Fibroblast of lung (primary cell): ENCODE measurements at places on chromosomes 13 and 19.

DNA sequence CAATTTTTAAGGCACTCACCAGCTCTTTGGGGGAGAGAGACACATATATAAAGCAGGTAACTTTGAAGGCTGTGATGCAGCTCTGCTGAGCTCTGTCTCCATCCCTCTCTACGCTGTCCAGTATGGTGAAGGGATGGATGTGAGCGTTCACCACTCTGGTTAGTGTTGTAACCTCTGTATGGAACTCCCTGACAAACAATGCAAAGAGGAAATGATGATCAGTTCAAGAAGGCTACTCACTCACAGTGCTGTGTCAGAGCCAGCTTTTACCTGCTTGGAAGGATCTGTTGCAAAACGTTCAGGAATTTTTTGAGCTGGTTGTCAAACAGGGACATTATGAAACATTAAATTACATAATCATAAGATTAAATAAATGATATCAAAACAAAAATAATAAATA, 90.8 kb upstream of the SLC10A2 start:
- no peak for DNase-seq

DNA sequence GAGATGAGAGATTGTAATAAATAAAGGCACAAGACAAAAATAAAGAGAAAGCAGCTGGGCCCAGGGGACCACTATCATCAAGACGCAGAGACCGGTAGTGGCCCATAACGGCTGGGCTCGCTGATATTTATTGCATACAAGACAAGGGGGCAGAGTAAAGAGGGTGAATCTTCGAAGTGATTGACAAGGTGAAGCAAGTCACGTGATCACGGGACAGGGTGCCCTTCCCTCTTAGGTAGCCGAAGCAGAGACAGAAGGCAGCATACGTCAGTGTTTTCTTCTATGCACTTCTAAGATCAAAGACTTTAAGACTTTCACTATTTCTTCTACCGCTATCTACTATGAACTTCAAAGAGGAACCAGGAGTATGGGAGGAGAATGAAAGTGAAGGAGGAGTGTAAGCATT, 4.6 kb upstream of the PRKCG start:
- DNase-seq: peak; percentile 22

GRCh38 chr19:13095393-13095784, 7.3 kb downstream of the LYL1 start:
- no peak for DNase-seq

- peak; percentile 14 for DNase-seq
Observed at GRCh38 chr13:25771641-25772478, 280.0 kb downstream of the SHISA2 start.

DNA sequence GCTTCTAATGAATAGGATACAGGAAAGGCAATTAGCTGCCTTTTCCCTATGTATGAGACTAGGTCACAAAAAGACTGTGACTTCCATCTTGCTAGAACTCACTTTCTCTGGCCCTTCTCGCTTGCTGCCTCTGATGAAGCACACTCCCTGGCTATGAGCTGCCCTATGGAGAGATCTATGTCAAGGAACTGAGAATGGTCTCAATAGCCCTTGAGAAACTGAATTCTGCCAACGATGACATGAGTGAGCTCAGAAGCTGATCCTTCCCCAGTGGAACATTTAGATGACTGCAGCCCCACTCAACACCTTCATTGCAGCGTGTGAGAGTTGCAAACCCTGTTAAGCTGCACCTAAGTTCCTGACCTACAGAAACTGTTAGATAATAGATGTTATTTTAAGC, 309.8 kb downstream of the COG6 start:
- DNase-seq: no peak

GRCh38 chr19:51125421-51126075, 842 bp downstream of the SIGLEC9 start:
- no peak for DNase-seq

DNA sequence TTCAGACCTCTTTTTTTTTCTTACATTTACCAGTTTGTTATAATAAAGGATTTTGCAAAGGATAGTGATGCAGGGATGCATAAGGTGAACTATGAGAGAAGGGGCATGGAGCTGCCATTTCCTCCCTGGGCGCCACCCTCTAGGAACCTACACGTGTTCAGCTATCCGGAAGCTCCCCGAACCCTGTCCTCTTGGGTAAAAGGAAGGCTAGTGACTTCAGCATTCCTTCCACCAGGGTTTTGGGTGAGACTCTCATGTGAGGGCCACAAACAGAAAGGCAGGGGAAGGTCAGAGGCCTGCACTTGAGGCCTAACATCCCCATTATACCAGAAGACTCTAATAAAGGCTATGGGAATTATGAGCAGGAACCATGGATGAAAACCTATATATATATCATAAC, 57.3 kb downstream of the IFT88 start:
- no peak for DNase-seq

DNA sequence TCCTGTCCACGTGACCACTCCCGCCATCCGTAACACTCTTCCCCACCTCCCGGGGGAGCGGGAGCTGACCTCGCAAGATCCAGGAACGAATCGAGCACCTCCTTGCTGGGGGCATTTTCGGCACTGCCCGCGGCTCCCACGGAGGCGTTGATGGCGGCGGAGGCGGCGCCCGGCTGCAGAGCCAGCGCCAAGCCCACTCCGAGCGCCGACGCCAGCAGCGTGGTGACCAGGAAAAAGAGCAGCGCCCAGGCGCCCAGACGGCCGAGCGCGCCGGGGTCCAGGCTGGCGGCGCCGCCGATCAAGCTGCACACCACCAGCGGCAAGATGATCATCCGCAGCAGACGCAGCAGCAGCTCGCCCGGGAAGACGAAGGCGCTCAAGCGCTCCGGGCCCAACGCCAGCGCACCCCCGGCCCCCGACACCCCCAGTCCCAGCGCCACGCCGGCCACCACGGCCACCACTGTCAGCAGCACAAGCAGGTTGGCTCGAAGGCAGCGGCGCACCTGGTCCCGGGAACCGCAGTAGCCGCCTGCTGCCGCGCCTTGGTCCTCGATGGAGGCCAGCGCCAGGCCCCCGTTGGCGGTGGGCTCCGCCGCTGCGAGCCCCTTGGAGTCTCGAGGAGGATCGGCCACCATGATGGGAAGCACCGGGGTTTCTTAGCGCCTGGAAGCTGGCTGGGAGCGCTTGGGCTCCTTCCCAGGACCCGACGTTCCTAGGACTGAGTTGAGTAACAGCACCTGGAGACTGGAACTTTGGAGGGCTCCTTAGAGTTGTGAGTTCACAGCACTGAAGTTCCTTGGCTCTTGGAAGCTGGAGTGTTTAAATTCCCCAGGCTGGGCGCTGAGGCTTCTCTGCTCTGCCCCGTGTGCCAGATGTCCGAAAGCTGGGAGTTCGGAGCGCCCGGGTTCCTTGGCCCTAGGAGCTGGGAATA, 798 bp downstream of the SLC1A5 start:
- DNase-seq: peak; percentile 74

- DNase-seq: peak; percentile 9
Observed at GRCh38 chr13:102192858-102193257, 209.0 kb downstream of the FGF14 start.

DNA sequence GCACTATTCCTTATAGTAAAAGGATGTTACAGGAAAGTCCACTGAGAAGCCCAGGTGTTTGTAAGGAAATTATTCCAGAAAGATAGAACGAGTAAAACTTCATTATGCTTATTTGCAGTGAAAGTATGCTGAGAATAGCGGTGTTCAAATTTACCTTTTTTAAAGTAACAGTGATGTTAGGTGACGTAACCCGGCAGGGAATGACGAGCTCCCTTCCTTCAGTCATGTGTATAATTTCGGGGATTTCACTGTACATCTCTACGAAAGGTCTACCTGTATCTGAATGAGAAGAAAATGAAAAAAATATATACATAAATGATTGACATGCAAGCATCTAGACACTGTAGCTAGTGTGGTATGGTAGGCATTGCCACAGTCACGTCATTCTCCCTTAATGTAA, 56.9 kb downstream of the FLT1 start:
- no peak for DNase-seq

- DNase-seq: no peak
Observed at GRCh38 chr19:6481541-6482342, at the start of gene DENND1C. Gene DENND1C, minus strand, starts transcription at chr19:6481787. Its CDS starts 92 bp downstream, at chr19:6481695.

DNA sequence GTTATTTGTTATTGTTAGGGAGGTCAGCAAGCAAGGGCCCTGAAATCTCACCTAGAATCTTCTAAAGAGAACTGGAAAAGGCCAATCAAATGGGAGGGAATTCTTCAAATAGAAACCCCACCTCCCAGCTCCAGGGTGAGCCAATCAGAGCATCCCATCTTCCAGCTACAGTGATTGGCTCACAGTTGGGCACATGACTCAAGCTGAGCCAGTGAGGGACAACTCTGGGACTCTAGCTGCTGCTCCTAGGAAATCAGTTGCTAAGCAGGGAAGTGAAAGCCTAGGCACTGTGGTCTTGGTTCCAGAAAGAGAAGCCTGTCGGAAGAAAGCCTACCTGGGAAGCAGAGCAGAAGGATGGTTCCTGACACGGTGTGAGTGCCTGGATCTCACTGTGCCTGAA, 13.4 kb downstream of the TM6SF2 start:
- peak; percentile 14 for DNase-seq

GRCh38 chr19:17303940-17304267, 679 bp upstream of the ABHD8 start:
- DNase-seq: no peak

DNA sequence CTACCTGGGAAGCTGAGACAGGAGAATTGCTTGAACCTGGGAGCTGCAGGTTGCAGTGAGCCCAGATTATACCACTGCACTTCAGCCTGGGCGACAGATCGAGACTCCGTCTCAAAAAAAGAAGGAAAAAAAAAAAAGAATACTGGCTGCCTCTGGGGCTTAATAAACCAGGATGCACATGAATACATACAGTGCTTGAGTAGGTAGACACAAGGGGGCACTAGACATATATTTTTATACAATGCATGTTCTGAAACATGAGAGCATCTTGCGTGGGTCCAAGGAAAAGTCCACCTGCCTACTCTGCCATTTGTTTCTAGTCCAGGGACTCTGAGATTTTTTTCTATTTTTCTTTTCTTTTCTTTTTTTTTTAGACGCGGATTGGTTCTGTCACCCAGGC, 31.2 kb downstream of the KEAP1 start:
- peak; percentile 56 for DNase-seq

GRCh38 chr13:111346101-111346680, 25.7 kb downstream of the TEX29 start:
- DNase-seq: no peak

DNA sequence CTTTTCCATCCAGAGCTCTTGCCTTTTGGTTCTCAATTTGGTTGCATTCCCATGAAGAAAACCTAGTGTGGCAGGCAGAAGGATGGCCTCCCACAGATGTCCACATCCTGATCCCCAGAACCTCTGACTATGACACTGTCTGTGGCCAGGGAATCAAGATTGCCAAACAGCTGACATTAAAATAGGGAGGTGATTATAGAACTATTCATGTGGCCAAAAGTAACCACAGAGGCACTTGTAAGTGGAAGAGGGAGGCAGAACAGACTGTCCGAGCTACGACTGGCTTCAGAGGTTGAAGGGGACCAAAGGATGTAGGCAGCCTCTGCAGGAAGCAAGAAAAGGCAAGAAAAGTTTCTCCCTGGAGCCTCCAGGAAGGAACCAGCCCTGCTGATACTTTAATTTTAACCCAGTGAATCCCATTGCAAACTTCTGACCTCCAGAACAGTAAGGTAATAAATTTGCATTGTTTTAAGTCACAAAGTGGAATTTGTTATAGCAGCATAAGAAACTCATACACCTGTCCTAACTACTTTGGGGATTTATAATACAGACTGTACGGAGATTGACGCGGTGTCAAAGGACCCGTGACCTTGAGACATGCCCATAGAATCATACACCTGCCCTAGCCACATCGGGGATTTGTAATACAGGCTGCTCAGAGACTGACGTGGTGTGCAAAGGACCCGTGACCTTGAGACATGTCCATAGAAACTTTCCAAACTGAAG, 106.5 kb downstream of the ATP11A start:
- DNase-seq: peak; percentile 9

GRCh38 chr19:10537668-10538067, 6.0 kb upstream of the ATG4D start:
- no peak for DNase-seq

DNA sequence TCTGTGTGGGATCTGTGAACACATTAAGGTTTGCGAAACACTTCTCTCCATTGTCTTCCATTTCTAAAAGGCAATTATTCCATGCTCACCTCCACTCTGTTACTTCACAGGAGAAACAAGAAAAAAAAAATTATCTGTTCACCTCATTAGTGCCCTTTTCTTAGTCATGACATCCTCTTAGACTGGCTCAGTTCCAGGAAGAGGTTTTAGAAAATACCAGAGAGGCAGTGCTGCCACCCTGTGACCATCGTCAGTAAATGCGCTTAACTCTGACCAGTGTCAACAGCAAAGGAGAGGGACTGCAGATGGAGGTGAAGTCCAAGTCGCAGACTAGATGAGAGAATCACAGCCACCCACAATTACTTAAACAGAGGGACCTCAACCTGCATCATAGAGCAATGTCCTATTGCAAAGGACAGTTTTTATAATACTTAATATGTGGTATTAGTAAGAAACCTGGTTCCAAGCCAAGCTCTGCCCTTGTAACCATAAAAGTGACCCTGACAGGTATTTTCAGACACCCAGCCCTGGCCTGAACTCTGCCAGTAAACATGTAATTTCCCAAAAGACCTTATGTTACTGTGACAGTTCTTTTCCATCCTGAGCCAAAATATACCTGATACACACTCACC, 19.4 kb downstream of the CEACAM21 start:
- DNase-seq: peak; percentile 68

- DNase-seq: peak; percentile 8
Observed at GRCh38 chr13:84994582-84994981, 804.6 kb downstream of the SLITRK6 start.

- DNase-seq: no peak
Observed at GRCh38 chr13:63025741-63026140, 1610.1 kb upstream of the PCDH20 start.

GRCh38 chr13:40132249-40132648, 476.8 kb downstream of the COG6 start:
- DNase-seq: no peak

DNA sequence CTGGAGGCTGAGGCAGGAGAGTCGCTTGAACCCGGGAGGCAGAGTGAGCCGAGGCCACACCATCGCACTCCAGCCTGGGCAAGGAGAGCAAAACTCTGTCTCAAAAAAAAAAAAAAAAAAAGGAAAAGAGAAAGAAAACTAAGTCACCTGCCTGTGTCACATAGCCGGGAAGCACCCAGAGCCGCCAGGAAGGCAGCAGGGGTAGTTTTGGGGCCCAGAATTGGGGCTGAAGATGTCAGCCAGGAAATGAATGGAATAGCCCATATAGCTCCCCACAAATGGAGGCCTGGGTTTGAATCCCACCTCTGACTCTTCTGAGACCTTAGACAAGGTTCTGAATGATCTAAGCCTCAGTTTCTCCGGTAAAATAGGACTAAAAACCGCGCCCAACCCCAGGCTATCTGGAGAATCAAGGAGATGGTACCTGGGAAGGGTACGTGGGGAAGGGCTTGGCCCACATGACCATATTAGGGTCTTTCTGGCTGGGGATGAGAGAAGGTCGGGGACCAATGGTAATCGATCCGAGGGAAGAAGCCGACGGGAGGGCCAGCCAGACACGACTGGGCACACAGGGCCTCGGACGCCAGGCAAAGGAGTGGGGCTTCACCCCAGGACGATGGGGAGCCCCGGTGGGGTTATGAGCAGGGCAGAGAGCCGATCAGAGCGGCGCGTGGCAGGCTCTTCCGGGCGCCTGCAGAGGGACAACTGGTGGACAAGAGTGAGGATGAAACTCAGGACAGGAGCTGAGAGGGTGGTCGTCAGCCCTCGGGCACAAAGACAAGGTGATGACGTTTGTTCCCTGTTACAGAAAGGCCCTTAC, 14.4 kb downstream of the CCDC124 start:
- DNase-seq: no peak
